ENCODE measurements at places on chromosomes 4 and X. TPM values are rescaled to one million over a fixed set of nuclear protein-coding genes. Genes with fewer than 3 reads are reported as not detected.

GRCh38 chr4:153071958-153072598 is 132.2 kb upstream of the TRIM2 start:
- DNase-seq, result no peak

GRCh38 chrX:140087875-140088274 is 122.6 kb upstream of the CXorf66 start:
- DNase-seq, result peak; percentile 5

DNA sequence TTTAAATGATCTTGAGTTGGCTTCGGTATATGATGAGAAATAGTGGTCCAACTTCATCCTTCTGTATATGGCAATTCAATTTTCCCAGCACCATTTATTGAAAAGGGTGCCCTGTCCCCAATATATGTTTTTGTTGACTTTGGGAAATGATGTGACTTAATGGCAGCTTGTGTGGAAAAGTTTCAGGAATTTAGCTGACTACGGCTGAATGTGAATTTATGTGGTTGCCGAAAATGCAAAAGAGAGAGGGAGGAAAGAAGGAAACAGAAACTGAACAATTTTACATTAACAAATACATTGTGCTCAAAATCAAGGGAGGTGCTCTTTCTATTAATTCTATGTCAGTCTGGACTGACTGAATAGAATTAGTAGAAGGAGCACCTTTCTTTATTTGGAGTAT is 101.8 kb upstream of the CYSLTR1 start:
- DNase-seq, result no peak

- peak; percentile 67 for DNase-seq
Measured at GRCh38 chr4:75672461-75673026, 667 bp downstream of the G3BP2 start.

GRCh38 chr4:114921790-114922591 is 191.4 kb downstream of the NDST4 start:
- DNase-seq, result no peak

- DNase-seq, result peak; percentile 64
Measured at GRCh38 chrX:40158036-40158706, 60.4 kb upstream of the BCOR start.

- DNase-seq, result no peak
Measured at GRCh38 chrX:14590216-14590615, 60.9 kb downstream of the GLRA2 start.

Gene TMEM156
- total RNA-seq, result not detected

- DNase-seq, result no peak
Measured at GRCh38 chrX:13055486-13055885, 11.1 kb upstream of the FAM9C start.
